Effector memory CD8-positive, alpha-beta T cell (primary cell): ENCODE measurements at places on chromosomes 7 and 10.

DNA sequence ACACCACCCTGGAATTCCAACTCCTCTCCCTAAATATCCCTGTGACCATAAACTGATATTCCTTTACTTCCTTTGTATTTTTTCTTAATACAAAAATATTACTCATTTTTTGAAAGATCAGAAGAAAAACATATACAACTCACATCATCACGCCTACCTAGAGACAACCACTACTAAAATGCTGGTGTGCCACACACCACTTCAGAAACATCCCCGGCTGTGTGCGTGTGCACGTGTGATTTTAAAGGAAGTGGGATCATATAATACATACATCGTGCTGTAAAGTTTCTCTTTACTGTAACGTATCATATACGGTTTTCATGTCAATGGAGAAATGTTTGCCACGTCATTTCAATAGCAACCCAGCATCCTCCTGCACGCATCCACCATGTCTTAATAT is 76.5 kb downstream of the ITIH5 start:
- no peak for DNase-seq

DNA sequence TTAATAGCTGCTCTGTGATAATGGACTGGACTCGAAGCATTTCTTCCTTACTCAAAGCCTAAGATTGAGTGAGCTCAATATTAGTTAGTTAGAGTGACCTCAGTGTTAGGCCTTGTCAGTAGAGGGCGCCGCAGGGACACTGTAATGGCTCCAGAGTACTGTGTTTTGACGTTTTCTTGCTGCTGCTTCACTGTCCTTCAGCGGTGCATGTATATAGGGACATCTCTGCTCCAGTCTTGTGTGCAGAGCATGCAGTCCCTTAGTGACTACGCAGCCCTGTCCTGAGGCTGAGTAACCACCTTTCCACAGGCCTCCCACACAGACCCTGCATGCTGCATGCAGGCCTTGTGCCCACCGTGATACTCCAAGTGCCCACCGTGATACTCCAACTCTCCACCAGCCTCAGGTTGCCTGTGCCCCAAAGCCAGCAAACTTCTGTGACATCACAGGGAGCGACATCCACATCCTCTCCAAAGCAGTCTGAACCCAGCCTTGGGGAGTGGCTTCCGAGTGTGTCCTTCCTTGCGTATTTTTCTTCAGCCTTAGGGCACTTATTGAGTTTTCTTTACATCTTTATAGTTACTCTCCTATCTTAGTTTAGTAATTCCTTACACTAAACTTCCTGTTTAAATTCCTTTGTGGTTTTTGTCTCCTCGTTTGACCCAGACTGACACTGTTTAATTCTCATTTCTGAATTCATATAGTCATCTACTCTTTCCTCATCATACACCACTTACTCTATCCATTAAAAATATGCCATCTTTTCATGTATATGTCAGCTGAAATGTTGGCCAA is 118.2 kb downstream of the JAZF1 start:
- DNase-seq = peak; percentile 44

DNA sequence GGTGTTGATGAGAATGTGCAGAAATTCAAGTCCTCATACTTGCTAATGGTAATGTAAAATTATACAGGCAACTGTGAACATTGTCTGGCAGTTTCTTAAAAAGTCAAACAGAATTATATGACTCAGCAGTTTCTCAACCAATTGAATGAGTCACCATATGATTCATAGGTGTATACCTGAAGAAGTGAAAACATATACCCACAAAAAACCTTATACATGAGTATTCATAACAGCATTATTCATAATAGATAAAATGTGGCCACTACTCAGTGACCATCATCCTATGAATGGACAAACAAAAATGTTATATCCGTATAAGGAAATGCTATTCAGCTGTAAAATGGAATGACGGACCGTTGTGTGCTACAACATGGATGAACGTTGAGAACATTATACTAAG is 253.5 kb downstream of the MALRD1 start:
- no peak for DNase-seq

DNA sequence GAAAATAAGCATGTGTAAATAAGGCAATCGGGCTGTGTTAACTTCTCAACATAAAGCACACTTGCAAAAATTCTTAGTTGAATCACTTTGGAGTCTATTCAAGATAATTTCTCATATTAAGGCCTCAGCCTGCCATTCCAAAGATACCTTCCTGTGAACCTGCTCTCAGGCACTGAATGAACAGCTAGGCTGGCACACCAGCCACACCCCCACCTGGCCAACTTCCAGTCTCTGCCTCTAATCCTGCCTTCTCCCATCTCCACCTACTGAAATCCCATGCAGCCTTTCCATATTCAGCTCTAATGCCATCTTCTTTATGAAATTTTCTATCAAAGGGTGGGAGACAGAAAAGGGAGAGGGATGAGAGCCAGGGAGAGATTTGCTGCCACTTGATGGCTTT is 17.1 kb upstream of the MACROH2A2 start:
- DNase-seq = no peak

DNA sequence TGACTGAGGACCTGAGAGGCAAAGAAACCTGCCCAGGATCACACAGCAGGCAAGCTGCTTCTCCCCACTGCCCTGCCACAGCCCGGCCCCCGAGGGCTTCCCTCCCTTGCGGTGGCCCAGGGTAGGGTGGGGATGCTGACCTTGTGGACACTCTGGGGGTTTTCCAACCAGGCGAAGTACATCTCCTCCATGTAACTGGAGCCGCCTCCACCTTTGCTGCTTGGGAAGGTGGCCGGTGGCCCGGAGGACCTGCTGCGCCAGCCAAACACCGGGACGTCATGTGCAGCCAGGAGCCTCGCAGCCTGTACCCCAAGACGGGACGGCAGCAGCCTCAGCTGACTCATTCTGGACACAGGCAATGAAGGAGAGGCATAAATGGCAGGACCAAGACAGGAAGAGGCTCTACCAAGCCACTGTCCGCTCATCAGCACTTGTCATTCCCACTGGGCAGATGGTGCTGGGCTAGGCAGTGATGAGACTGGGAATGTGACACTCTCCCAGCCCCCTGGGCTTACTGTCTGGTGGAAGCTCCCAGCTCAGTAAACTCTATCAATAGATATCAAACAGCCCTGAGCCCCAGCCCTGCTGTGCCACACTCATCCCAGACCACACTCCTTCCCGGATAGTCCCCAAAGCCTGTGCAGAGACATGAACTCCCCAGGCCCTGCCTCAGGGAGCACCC is 3.7 kb downstream of the OGDHL start:
- DNase-seq = no peak

DNA sequence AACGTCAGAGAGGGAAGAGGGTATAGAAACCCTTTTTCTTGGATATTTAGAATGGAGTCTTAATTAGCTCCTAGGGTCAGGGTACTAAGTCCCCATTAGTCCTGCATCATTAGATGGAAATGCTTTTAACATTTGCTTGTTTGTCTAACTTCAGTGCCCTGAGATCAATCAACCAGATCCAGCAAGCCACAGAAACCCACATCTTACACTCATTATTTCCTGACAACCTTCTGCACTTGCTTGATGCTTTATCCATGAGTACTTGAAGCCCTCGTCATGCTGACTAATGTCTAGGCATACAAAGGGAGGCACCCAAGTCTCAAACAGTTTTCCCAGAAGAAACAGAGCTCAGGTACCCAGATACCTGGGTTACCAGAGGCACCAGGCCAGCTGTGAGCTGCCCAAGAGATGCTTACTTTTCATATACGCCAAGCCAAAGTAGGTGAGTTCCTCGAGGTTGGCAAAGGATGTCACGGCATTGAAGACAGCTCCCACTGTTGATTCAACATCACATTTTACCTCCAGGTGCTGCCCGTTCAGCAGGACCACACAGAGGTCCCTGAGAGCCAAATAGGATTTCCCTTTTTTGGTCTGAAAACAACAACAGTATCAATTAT is 42.7 kb downstream of the FRMPD2 start:
- no peak for DNase-seq

DNA sequence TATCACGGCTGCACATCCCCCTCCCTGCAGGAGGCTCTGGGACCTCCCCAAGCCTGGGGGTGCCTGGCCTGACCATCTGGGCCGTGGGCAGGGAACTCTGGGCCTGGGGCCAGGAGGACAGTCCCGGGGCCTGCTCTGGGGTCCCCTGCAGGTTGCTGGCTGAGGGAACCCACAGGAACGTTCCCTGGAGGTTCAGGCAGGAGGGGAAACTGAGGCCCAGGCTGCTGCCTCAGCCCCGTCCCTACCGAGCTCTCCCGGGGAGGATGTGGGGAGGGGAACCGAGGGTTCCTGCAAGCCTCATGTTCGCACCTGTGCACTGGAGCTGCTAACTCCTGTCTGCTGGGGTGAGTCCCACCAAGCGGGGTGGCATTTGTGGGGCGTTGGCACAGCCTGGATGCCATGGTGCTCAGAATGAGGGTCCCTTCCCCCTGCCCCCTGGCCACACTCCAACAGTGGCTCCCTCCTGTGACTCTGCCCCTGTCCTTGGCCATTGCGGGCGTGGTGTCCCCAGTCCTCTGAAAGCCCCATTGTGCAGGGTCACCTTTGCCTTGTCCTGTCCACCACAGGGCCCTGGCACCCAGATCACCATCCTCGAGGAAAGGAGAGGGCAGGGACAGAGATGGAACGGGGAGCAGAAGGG is 9.4 kb downstream of the ELFN1 start:
- no peak for DNase-seq

- DNase-seq = no peak
These were observed 9.2 kb upstream of the ZSCAN25 start for GRCh38 chr7:99607548-99607947.

- DNase-seq = no peak
These were observed 38.9 kb upstream of the LANCL2 start for GRCh38 chr7:55326081-55326835.

GRCh38 chr10:7339510-7339909 is 71.3 kb downstream of the SFMBT2 start:
- DNase-seq = no peak

DNA sequence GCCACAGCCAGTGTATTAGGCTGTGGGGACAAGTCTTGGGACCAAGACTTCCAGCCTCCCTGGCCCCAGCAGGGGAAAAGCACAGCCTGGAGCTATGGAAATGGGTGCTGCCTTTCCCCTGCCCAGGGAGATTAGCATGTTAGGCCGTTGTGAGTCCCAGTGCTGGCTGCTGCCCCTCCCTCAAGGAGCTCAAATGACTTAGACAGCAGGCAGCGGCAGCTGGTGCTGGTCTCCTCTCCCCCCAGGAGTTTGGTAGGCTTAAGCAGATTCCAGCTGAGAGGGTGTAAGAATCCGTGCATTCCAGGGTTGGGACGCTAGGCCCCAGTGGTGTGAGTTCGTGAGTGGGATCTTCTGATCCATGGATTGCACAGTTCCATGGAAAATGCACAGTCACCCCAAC is 301.5 kb upstream of the PHF14 start:
- DNase-seq = no peak

GRCh38 chr10:127736222-127736914 is 617 bp upstream of the FOXI2 start:
- DNase-seq = no peak

DNA sequence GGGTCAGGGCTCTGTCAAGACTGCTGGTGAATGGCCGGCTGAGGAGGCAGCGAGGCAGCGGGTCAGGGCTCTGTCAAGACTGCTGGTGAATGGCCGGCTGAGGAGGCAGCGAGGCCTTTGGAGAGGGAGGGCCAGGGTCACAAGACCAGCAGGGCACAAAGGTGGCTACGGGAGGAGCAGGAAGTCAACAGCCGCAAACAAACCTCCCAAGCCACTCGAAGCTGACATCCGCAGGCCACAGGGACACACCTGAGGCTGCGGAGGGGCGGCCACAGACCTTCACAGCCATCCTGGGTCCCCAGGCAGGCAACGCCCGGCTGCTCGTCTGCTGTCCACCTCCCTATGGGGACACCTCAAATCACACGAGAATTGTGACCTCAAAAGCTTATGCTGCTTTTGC is 8.9 kb upstream of the GPER1 start:
- DNase-seq = no peak

- DNase-seq = no peak
These were observed 128.9 kb upstream of the FRMD4A start for GRCh38 chr10:14459665-14460064.

DNA sequence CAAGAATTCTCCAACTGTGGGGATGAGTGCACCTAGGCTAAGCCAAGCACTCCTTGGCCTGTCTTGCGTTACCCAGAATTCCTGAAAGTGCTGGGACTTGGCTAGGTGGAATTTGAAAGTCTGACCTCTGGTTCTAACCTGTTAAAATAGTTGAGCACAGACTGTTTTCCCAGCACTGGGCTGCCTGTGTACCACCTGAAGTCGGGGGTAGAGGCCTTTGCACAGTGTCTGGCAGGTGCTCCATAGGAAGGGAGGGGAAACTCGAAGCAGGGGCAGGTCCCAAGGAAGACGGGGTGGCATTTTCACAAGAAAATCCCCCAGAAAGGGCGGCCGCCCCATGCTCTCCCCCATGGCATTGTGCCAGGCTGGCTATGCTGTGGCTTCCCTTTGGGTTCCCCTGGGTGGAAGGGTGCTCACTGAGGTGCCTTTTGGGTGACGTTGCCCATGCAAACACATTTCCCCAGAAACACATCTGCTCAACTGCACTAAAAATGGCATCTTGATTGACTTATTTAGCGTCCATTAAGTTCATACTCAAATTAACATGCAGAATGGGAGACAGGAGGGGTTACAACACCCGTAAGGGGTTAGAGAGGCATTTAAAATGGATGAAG is 62.9 kb downstream of the SYPL1 start:
- no peak for DNase-seq

DNA sequence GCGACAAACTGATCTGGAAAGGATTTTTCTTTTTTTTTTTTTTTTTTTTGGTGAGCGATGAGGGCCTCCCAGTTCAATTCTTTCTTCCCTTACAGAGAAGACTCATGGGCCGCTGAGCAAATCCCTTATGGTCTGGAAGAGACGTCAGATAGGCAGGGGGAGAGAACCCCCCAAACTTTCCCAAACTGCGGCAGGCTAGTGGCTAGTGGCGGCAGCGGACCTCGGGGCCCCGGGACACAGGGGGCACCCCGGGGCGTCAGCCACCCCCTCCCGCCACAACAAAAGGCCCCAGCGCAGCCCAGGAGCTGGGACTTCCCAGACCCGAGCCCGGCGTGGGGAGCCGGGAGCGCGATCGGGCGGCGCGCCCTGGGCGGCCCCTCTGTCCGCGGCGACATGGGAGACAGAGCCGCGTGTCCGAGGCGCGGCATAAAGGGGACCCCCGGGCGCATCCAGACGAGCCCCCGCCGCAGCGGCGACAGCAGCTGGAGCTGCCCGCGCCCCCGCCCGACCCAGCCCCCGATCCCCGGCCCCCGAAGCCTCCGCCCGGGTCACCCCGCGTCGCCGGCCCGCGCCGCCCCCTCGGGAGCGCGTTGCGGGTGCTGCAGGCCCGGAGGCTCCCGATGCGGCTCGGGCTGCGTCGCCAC is 755 bp downstream of the FAM171A1 start:
- DNase-seq = peak; percentile 2

DNA sequence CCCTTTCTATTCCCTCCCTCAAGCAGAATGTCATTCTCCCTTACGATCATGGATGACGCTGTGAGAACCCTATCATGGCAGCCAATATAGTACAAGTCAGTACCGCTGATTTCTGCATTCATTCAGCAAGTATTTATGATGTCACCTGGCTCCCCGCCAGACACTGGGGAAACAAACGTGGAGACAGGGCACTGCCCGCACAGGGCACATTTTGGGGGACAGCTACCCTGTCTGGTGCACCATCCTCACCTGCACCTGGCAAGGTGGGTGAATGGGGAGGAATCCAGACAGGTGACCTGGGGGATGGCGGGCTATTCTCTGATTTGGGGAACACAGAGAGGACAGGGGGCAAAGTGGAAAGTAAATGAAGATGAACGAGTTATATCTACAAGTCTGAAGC is 28.4 kb downstream of the MKI67 start:
- no peak for DNase-seq
